ENCODE measurements at places on chromosomes 5 and 9.

DNA sequence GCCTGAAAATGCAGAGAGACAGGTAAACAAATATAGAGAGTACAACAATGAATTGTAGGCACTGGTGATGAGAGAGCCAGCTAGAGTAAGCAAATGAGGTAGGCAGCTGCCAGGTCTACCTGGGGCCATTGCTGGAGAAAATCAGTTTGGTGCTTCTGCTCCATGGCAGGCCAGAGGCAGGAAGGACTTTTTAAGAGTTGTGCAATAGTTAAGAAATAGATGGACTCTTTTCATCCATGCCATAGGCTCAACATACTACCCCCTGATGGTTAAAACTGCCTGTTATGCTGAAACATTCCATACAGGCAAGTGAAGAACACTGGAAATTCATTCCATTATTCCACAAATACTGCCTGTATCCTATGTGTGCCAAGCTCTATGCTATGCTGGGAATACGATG, 86.5 kb upstream of the CCDC112 start:
- no peak for DNase-seq

GRCh38 chr9:108184941-108185340, 670.8 kb downstream of the ACTL7B start:
- DNase-seq = no peak

GRCh38 chr5:121263456-121263855, 588.2 kb upstream of the FTMT start:
- DNase-seq = no peak

DNA sequence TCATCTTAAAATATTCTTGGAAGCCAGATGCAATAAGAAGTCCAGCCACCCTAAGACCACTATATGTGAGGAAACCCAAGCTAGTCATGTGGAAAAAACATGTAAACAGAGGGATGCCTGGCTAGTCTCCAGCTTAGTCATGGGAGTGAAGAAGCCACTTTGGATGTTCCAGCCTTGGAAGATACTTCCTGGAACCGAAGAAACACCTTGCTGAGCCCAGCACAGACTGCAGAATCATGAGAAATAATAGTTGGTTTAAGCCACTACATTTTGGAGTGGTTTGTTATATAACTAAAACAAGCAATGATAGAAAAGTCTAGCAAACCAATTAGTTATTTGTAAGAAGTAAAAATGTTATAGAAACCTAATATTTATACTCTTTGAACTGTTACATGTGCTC, 12.6 kb downstream of the DHX29 start:
- no peak for DNase-seq

- DNase-seq = no peak
Measured at GRCh38 chr5:44942524-44943001, 133.8 kb downstream of the MRPS30 start.

DNA sequence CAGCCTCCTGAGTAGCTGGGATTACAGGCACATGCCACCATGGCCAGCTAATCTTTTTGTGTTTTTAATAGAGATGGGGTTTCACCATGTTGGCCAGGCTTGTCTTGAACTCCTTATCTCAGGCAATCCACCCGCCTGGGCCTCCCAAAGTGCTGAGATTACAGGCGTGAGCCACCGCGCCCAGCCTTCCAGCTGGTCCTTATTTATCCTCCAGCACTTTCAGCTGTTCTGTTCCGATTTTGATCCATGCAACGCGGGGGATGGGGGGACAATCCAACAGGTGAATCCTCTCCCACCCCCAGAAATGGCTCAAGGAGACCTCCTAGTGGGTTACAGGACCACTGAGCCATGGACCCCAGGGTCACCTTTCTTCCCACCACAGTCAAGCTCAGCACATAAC, 14.7 kb upstream of the CDKN2AIPNL start:
- no peak for DNase-seq

DNA sequence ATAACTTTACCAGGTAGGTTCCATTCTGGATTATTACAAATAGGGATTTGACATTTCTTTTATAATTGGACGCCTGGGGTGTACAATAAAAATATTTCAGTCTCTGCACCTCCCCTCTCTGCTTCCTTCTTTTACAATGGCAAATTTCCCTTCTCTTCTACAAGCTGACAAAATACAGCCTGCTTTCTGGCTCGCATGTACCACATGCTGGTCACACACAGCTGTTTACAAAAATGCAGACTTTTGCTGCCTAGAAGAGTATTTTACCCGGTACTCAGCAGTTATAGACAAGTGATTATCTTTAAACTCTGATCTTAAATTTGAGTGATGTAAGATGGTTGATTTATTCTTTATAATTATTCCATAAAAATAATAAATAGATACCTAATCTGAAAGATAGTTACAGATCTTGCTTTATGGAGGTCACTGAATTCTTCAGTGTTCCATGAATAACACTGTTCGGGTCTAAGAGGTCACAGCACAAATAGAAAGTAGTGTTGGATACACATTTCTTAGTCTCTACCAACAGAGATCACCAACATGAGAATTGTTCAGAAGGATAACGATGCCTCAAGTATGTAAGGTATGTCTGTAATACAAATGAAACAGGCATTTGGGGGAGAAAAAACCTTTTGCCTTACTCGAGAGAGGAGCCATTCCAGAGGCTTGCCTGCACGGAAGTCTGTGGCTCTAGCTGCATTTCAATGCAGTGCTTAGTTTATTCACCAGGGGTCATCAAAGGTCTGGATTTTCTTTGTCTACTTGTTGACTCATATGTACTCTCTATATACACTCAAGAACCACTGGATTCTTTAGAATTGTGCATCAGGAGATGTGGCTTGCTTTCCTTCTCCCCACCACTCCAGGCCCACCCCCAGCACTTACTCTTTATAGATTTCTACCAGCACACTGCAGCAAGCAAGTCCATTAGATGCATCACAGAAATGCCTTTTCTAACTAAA, 206.6 kb upstream of the RFX3 start:
- peak; percentile 30 for DNase-seq

DNA sequence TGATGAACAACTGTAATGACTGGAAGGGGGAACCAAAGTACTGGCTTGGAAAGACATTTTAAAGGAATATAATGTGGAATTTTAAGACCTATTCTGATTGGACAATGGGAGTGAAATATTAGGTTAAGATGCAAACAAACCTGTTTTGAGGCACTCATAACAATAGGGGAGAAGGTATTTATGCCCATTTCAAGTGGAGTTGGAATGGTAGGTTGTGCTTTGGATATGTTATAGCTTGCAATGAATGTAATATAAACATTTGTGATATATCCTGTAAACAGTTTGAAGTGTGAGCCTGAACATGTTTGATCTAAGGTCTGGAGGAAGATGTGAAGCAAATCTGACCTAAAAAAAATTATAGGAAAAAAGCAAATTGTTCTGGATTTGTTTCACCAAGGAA, 129.6 kb upstream of the GRHPR start:
- DNase-seq = no peak

DNA sequence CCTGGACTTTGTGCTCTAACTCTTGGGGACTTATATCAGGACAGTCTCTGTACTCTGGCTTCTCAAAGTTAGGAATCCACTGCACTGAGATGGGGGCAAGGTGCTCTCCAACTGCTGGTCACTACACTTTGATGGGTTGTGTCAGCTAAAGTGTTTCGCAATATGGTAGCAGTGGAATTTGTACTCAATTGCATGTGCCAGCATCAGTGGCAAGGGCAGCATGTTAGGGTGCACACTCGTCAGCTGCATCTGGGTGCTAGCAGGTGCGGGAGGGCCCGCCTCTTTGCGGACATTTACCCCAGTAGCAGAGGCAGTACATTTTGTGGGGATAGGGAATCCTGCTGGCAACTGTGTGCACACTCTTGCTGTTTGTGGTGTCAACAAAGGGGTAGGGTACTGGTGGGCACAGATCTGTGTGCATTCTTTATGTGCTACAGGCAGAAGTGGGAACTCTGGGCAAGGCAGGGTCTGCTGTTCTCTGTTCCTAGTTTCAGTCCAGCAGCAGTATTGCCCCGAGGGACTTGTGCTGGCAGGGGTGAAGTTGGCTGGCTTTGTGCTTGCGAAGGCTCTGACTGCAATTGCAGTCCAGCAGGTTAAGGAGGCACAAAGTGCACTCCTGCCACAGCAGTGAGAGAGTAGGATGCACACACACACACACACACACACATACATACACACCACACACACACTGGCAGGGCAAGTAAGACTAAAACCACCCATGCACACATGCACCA, 924.8 kb upstream of the CDH9 start:
- DNase-seq = no peak

DNA sequence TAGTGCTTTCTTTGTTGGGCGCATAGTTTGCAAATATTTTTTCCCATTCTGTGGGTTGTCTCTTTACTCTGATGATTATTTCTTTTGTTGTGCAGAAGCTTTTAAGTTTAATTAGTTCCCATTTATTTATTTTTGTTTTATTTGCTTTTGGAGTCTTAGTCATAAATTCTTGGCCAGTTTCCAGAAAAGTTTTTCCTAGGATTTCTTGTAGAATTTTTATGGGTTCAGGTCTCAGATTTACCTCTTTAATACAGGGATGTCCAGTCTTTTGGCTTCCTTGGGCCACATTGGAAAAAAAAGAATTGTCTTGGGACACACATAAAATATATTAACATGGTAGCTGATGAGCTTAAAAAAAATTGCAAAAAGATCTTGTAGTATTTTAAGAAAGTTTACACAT, 122.0 kb downstream of the WDR70 start:
- no peak for DNase-seq

DNA sequence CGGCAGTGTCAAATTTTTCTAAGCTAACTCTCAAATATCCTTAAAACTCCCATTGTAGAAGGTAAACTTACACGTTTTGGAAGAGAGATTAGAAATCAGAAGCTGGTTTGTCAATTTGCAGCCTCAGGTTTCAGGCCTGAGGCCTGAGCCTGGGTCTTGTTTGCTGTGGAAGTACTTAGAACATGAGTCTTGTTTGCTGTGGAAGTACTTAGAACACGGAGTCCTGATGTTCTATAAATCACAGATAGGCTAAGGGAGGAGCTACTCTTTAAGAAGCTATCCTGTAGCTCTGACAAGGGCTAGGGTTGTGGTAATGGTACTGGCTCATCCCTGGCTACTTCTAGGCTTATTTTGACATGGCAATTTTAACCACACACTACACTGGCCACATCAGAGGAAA, 97.8 kb downstream of the FBXW11 start:
- DNase-seq = no peak

DNA sequence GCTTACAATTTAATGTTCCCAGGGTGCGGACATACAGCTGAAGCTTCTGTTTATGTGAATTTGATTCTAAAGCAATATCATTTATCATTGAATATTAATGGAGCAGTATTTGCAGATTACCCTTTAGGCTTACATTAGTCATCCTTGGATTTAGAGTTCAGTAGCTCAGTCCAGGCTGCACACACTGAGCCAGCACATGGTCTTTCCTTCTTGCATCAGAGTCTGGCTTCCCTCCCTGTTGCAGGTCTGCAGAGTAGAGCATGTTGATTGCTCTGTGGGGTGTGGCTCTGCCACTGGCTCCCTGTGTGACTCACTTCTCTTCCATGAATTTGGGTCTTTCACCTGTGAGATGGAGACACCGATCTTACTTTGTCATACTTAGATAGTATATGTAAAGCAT, 36.8 kb downstream of the NSG2 start:
- DNase-seq = no peak

- no peak for DNase-seq
Measured at GRCh38 chr9:136610426-136610825, 52.3 kb upstream of the EGFL7 start.

- DNase-seq = no peak
Measured at GRCh38 chr5:115888027-115888426, 46.3 kb downstream of the AP3S1 start.

- DNase-seq = no peak
Measured at GRCh38 chr5:125272357-125272756, 525.9 kb upstream of the ZNF608 start.

DNA sequence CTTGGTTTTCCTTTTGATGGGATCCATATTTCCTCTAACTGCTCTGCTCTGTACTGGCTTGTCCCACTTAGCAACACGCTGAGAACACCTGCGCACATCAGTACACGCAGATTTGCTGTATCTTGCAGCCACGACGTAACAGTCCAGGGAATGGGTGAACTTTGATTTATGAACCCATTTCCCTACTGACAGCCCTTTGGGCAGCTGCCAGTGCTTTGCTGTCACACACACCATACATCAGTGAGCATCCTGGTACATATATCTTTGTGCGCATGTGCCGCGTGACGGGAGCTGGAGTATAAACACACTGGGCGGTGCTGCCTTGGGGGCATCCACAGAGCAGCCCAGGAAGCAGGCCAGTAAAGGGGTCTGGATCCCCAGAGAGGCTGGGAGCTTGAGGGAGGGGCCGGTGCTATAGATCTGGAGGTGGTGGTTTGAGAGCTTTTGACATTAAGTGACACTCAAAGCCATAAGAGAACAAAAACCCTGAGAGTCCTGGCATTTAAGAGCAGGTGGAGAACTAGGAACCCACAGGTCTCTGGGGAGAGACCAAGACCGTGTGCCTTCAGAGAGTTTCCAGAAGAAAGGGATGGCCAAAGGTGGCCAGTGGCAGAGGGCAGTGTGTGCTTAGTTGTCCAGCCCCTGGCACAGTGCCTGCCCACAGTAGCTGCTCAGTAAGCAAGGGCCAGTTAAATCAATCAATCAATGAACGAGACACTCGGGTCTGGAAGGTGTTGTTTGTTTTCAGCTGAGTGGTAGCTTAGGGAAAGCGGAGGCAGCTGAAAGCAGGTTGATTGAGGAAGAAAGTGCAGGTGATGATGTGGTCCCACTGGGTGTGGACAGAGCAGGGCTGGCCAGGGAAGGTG, 53.7 kb downstream of the LMX1B start:
- DNase-seq = no peak

Measured in CD4-positive, alpha-beta T cell treated with Interleukin-6 for 4 hours (primary cell).